NCI-H1436 treated with DMSO at 0.1 percent for 48 hours (cell line): ENCODE measurements at places on chromosomes 12 and 14.

GRCh38 chr14:71290301-71290700 is 383.0 kb downstream of the PCNX1 start:
- DNase-seq, result no peak

GRCh38 chr14:101179691-101180211 is 276.2 kb upstream of the RTL1 start:
- no peak for DNase-seq

DNA sequence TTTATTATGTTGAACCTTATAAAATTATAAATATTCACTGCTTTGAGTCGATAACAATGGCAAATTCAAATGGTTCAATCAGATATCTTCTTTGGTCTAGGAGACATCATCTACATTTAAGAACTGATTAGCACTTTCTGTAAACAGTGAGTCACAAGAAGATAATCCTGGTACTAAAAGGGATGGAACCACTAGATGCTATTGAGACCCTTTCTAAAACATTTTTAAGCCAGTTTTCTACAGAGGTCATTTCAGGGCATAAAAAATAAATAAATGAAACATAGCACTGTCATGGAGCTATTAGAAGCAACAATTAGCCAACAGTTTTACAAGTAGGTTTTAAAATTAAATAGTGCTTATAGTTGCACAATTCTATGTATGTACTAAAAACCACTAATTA is 212.2 kb downstream of the DUSP6 start:
- no peak for DNase-seq

DNA sequence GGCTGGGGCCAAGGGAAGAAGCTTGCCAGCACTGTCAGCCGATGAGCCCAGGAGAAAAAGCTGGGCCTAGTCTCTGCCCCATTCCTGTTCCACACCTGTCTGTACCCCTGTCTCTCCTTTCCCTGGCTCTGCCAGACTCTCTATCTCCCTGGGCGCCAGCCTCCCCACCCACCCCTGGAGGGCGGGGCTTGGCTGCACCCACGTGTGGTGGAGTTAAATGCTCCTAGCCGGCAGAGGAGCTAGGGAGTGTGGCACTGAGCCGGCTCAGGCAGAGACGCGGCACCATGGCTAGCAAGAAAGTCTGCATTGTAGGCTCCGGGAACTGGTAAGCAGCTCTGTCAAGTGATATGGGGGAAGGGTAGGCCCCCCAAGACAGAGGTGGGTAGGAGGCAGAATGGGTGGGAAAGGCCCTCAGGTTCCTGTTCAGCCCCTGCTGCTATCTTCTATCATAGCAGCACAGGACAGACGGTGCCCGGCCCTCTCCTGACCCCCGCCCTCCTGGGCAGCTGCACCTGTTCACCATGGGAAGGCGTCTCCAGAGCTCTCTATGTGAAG is at the start of gene GPD1:
Gene GPD1 (plus strand): TSS at position 242 of the 555 bp plus-strand sequence. CDS start 43 bp downstream, at position 285.
- no peak for DNase-seq

DNA sequence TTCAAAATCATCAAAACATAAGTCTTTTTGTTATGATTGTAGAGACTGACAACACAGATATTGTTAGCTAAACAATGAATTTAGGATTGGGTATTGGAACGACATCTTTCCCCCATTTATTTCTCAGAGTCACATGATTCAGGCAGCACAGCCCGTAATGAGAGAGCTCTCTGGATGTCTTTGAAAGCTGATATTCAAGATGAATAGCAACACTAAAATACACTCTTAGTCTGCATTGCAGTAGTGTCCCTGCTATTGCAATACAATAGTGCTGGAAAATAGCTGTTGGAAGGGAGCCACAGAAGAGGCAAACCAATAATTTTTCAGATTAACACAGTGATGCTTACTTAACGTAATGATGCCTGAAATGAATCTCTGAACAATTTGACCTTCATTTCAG is 9.9 kb downstream of the GTSF1 start:
- DNase-seq, result no peak

GRCh38 chr14:55309154-55309553 is 37.9 kb downstream of the FBXO34 start:
- no peak for DNase-seq

DNA sequence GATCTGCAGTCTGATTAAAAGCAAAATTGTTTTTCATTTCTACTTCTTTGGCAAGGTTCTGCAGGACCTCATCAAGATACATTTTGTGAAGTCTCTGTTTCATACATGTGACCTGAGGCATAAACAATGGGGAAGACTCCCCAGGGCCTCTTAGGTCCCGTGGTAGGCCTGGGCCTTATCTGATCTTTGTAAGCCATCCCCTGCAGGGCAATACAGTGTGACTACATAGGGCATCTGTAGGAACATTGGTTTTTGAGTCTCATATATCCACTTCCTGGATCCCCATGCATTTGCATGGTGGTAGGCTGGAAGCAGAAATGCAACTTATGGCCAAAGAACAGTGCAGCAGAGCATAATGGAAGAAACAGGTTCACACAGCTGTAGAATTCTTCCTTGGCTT is 6.0 kb downstream of the FAR2 start:
- no peak for DNase-seq

GRCh38 chr12:16583969-16584745 is 21.8 kb downstream of the LMO3 start:
- DNase-seq, result no peak

DNA sequence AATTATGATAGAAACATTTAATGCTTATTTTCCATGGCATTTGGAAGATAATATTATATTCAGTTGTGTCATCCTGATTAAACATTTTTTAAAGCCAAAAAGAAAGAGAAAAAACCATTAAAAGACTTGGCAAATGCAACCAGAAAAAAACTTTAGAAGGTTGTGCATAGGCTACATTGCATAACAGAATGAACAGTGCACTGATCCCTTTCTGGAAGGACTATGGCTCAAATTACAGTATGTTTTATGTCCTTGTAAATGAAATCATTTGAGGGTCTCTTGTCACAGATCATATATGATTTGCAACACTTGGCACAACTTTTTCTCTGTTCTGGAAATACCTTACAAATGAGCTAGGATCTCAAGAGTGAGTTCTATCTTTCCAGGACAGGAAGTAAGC is 275.2 kb upstream of the FLRT2 start:
- DNase-seq, result no peak

DNA sequence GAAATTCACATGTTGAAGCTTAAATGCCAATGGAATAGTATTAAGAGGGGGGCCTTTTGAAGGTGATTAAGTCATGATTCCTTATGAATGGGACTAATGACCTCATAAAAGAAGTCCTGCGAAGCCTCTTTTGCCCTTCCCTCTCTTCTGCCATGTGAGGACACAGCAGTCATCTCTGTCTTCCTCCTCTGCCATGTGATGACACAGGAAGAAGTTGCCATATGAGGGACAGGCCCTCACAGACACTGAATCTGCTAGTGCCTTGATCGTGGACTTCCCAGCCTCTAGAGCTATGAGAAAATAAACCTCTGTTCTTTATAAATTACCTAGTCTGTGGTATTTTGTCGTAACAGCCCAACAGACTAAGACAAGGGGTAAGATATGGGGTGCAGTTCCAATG is 100.7 kb downstream of the VCPKMT start:
- DNase-seq, result no peak

DNA sequence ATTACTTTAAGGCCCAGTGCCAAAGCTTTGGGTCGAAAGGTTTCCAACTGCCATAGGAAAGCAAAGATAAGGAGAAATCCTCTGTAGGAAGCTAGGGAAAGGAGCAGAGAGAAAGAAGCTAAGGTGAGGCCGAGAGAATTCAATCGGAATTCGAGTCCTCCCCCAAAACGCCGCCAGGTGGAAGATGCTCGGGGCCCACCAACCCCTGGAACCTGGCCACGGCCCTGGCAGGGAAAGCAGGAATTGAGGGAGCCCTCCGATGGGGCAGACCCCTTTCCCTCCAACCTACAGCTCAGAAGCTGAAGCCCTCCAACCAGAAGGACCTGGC is 498 bp downstream of the GMFB start:
- DNase-seq, result no peak

- no peak for DNase-seq
Observed at GRCh38 chr14:49677643-49678042, 10.4 kb downstream of the POLE2 start.
